ENCODE measurements at places on chromosomes 5 and 9. TPM values are rescaled to one million over a fixed set of nuclear protein-coding genes. Genes with fewer than 3 reads are reported as not detected.

The SPINK4 gene
- not detected for total RNA-seq

The HEXB gene
- 65.3 TPM for total RNA-seq

The SIT1 gene
- total RNA-seq = not detected

The RNF183 gene
- not detected for total RNA-seq

The ISL1 gene
- total RNA-seq = 11.1 TPM

The WNT8A gene
- not detected for total RNA-seq

The HEMGN gene
- not detected for total RNA-seq

The AGXT2 gene
- total RNA-seq = not detected

The MELK gene
- total RNA-seq = 80.9 TPM

The F2RL2 gene
- total RNA-seq = 14.0 TPM

The ARID3C gene
- not detected for total RNA-seq

The THG1L gene
- total RNA-seq = 13.0 TPM

The PCDHGB5 gene
- 43.3 TPM for total RNA-seq

The LRRC70 gene
- total RNA-seq = 2.0 TPM

The DNAI1 gene
- not detected for total RNA-seq

The STK32A gene
- total RNA-seq = not detected

The ADRA1B gene
- total RNA-seq = not detected

The OR1J2 gene
- total RNA-seq = not detected

The NSG2 gene
- total RNA-seq = 0.60 TPM

The RANBP17 gene
- total RNA-seq = not detected

The GRAMD2B gene
- 2.6 TPM for total RNA-seq

The WDR70 gene
- total RNA-seq = 55.2 TPM

The PRELID2 gene
- total RNA-seq = 50.2 TPM

The PDE6A gene
- total RNA-seq = 0.39 TPM

The EQTN gene
- total RNA-seq = not detected

The CA9 gene
- 0.32 TPM for total RNA-seq

All from A673 (cell line).